ENCODE measurements at places on chromosomes 6 and 20. TPM values are rescaled to one million over a fixed set of nuclear protein-coding genes. Genes with fewer than 3 reads are reported as not detected.

The RMND1 gene
- 14.7 TPM for total RNA-seq

The MYB gene
- total RNA-seq, result 0.83 TPM

The MMP24 gene
- 31.0 TPM for total RNA-seq

The EEF1A2 gene
- total RNA-seq, result 146 TPM

The GABRR1 gene
- not detected for total RNA-seq

All from A549 treated with Hydrocortisone at 1 μM for 4 hours (cell line).